ENCODE measurements at places on chromosomes 3 and 15.
A peak's percentile ranks its signal among the peaks of the same experiment; 100 is the strongest.

DNA sequence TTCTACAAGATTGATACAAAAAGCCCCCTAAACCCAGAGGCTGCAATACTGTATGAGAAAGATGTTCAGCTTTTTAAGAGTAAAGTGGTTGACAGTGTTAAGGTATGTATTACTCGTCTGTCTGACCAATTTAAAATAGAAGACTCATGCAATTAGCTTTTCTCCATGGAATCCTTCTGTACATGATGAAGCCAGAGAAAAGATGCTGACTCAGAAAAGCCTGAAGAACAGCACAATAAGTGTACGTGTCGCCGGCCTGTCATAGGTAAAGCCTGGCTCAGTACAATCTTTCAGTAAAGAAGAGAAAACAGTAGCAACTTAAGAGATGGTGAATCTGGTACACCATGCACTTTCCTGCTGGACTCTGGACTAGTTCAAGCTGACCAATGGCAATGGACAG is 16.4 kb downstream of the NEK4 start:
- no peak for DNase-seq

DNA sequence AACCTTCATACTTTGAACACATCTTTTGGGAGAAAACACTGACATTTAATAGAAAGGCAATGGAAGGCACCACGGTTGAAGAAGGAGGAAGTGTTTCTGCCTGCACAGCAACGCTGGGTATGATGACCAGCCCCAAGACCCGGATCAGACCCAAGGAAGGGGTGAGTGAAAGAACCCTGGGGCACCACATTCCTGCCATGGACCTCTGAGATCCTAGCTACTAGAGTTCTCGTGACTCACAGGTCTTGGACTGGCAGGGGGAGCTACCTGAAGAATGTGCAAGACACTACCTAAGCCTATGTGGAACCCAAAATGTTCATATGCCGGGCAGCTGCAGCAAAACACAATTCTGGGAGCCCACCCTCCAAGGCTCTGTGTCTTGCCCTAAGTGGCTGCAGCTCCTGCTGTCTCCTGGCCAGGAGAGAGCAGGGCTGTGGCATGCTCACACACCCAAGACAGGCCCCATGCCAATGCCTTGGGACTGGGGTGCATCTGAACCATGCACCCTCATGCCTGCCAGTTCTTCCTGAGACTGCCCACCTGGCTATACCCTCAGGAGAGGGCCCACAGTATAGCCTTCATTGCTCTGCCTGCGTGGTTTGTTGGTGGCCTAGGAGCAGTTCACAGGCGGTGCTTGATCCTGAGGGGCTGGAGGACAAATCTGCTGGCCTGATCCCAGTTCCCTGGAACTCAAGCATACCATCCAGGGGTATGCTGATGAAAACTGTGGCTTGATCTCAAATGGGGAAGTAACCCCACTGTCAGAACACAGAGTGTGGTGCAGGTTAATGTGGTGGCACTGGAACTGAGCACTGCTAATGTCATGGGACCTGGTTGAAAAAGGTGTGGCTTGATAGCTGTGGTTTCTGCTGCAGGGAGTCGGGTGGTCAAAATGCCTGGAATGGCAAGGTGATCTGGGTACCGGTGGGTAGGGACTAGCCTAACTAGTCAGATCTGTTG is 353.3 kb upstream of the ARHGEF26 start:
- DNase-seq = no peak

- no peak for DNase-seq
Measured at GRCh38 chr15:49174902-49175301, 4.9 kb downstream of the GALK2 start.

GRCh38 chr3:165339753-165340152 is 143.6 kb upstream of the SLITRK3 start:
- DNase-seq = no peak

DNA sequence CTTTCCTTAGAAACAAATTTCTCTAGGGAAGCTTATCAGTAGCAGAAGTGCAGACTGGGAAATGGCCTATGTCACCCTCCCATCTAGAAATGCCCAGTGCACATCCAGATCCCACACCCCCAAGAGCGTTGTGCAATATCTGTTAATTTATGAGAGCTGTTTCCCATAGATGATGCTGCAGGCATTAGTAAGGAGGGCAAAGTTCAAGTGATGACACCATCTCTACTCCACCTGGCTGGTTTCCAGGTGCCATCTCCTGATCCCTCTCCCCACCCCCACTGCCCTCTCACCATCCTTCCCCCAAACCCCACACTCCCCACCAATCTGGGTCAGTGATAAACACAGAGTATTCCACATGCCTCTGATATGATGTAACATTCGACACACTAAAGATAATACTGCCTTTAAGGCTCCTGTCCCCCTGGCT is 39.4 kb downstream of the AGTR1 start:
- no peak for DNase-seq

DNA sequence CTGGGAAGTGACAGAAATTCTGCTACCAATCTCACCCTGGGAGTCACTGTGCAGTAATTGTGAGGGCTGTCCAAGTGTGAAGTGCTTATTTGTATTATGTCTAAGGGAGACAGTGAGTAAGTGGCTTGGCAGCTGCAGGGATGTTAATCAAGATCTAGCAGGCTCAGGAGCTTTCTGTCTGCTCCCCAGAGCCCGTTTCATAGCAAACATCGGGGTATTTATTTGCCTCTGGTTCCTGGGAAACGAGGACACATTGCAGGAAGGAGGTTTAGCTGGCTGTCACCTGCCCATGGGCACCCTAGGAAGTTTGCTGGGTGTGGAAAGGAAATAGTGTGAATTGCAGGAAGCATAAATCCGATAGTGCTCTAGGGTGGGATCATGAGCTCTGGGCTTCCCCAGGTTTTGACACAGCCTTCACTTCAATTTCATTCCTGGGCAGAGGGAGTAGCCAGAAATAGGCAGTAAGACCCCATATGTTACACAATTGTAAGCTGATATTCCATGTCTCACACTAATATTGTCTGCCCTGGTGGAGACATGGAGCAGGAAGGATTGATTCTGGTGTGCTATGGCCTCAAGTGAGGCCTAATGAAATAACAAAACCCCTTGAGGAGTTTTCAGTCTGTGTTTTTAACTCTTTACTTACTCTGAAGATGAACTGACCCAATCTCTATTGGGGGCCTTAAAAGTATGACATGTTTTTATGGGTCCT is 74.1 kb upstream of the MITF start:
- no peak for DNase-seq

- DNase-seq = no peak
Measured at GRCh38 chr3:27319847-27320526, 49.2 kb downstream of the NEK10 start.

GRCh38 chr3:124812291-124813265 is 74.6 kb downstream of the ITGB5 start:
- DNase-seq = no peak

DNA sequence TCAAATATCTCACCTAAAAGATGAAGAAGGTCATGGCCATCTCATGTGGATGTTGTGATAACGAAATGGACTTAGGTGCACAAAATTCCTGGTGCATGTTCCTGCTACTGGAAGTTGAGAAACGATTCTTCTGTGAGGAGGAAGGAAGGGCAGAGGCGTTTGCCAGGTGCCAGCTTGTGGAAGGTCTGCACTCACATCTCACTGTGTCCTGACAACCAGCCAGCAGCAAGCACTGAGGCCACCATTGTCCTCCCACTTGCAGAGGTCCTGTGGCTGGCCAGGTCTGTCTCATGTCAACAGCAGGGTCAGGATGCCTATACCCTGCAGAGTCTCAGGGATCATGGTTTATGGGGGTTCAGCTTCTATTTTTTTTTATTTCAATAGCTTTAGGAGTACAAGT is 3.7 kb downstream of the FAM240A start:
- DNase-seq = no peak

- DNase-seq = no peak
Measured at GRCh38 chr3:105399611-105400010, 32.9 kb downstream of the ALCAM start.

- no peak for DNase-seq
Measured at GRCh38 chr15:52143873-52144272, 31.3 kb upstream of the BCL2L10 start.

GRCh38 chr3:142981108-142981507 is 17.6 kb upstream of the PAQR9 start:
- no peak for DNase-seq

GRCh38 chr3:74501007-74501406 is 113.5 kb downstream of the CNTN3 start:
- DNase-seq = no peak

DNA sequence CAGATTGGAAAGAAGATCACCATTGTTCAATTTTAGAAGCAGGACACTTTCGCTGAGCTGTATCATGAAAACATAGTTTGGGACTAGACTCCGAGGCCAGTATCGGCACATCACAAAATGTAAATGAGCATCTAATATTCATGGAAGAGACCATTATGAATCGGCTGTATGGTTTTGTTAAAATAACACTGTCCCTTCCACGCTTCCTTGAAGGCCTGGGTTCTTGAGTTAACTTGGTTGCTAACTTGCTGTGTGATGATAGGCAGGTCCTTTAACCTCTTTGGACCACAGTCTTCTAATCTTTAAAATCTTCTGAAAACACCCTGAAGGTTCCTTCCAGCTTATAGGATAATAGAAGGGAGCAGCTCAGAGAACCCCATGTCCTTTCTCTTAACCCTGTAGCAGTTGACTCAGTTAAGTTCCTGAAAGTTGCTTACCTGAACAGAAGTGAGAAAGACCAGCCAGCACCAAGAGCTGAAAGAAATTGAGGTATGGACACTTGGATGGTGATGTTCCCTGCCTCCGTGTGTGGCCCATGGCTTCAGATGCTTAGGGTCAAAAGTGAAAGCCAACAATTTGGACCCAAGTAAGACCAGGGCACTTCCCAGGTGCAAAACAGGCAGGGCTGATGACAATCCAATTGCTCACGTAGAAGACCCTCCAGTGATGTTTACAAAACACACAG is 2.1 kb downstream of the CD80 start:
- no peak for DNase-seq

DNA sequence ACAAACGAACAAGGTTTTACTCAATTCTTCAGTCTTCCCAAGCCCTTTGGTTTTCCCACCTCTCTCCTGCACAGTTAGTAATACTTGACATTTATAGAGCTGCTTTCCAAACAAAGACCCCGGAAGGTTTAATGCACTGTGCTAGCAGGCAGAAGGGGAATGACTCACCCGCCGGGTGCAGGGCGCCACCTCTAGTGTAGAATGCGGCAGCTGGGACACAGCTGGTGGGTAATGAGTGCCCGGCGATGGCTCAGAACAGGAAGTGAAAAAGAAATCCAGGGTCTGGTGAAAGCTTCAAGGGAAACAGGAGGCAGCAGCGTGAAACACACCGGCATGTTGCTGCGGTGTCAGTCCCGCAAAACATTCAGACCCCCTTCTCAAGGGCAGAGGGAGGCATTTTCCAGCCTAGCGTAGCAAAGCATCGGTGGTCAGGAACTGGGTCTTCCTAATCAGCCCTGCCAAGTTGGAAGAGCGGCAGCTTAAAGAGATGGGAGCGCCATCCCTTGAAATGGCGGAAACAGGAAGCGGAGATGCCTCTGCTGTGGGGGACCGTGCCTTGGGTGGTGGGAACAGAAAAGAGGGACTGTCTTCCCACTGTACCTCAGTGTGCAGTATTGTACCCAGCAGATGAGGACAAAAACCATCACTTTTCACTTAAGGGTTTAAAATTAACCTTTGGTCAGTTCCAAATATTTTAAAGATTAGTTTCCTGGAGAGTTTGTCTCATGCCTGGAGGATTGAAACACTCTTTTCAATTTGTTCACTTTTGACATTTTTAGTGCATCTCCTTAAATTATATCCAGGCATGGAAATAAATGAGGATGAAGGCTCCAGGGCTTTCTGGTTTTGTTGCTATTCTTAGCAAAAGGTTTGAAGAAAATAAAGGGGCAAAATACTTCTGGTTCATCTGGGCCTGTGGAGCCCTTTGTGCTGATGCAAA is 160.7 kb upstream of the MCTP2 start:
- peak; percentile 19 for DNase-seq

DNA sequence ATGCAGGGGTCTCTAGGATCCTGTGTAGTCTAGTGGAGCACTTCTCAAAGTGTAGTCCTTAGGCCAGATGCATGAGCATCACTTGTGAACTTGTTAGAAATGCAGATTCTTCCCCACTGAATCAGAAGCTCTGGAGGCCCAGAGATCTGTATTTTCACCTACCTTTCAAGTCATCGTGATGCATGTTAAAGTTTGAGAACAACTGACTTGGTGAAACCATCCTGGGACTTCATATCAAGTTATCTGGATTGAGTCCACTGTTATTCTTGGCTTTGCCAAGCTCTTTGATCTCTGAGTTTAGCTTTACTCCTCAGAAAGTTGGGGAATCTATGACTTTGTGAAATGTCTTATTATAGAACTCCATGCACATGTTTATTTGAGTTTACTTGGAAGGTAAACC is 78.5 kb downstream of the ARNT2 start:
- DNase-seq = no peak

- no peak for DNase-seq
Measured at GRCh38 chr3:189824629-189825312, 193.6 kb downstream of the TP63 start.

DNA sequence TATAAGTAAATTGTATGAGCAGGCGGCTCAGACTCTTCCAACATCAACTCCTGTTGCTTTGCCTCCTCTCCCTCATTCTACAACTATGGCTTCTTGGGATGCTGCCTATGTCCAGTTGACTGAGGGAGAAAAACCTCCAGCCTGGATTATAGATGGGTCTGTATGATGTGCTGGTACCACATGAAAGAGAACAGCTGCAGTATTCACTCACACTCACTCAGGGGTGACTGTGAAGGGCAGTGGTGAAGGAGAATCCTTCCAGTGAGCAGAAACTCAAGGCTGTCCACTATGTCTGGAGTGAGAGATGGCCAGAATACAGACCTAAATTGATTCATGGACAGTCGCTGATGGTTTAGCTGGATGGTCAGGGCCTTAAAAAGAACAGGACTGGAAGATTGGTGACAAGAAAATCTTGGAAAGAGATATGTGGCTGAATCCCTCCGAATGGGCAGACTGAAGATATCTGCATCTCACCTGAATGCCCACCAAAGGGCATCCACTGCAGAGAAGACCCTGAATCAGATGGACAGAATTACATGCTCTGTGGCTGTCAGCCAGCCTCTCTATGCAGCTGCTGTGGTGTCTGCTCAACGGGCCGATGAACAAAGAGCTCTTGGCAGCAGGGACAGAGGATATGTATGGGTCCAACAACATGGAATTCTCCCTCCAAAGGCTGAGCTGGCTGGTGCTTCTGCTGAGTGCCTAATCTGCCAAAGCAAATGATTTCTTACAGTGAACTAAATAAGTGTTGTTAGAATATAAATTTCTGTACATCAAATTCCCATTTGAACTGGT is 1.9 kb upstream of the BCL2L10 start:
- DNase-seq = no peak

DNA sequence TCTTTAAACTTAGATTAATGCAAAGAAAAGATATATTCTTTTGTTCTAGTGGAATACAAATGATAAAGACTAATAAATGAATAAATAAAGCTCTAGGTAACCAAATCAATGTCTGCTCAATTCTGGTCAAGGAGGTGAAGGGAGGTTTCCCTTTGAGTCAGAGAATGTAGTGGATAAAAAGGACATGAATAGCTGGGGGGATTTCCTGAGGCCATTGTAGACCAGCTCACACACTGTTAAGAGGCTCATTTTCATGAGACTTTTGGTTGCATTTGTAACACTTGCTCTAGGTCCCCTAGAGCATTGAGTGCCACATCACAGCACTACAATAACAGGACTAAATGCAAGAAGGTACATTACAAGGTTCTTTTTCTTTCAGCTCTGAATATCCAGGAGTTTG is 170.7 kb downstream of the TIGIT start:
- DNase-seq = no peak

All from DND-41 (cell line).